ENCODE measurements at places on chromosomes 12 and 14.

GRCh38 chr12:121795034-121795968 lies 1.8 kb upstream of the RHOF start:
- DNase-seq = peak; percentile 73

DNA sequence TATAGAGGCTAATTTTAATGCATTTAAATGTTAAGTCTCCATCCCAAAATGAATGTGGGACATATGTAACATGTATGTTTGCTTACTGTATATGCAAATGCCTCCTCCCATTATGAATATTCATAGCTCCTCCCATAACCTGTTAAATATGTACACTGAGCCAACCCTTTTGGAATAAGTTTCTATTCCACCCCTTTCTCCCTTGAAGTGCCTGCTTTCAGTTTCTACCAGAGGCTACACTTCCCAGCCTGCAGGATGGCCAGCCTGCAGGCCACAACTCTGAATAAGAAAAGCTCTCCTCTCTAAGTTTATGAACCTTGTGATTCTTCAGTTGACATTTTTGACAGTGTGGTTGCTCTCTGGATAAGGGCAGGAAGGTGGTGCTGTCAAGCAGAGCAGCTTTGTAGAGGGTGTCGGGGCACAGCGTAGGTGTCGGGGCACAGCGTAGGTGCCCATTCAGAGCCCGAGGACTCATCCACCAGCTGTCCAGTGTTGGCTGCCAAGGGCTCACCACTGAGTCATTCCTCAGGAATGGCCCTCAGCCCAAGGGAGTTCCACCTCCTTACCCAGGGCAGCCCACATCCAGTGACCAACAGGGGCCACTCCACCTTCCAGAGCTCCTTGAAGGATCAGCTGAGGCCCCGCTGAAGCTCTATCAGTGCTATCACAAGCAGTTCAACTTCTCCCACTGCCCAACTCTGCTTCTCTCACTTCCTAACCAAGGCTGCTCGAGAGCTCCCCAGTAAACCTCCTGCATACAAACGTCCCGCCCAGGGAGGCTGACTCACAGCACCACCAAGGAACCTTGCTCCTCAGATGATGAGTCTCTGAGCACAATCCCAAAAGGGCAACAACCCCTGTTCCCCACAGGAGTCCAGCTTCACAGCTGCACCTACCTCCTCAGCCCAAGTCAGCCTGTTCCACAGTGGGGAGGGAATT lies 31.4 kb downstream of the VWF start:
- peak; percentile 92 for DNase-seq

- no peak for DNase-seq
Measured at GRCh38 chr14:106831322-106831720, 1304.9 kb downstream of the TMEM121 start.

- DNase-seq = peak; percentile 40
Measured at GRCh38 chr12:9039397-9039977, 50.1 kb downstream of the KLRG1 start.

- no peak for DNase-seq
Measured at GRCh38 chr14:87748558-87748957, 244.4 kb downstream of the GALC start.

GRCh38 chr12:65637150-65637549 lies 187.1 kb upstream of the HMGA2 start:
- no peak for DNase-seq

DNA sequence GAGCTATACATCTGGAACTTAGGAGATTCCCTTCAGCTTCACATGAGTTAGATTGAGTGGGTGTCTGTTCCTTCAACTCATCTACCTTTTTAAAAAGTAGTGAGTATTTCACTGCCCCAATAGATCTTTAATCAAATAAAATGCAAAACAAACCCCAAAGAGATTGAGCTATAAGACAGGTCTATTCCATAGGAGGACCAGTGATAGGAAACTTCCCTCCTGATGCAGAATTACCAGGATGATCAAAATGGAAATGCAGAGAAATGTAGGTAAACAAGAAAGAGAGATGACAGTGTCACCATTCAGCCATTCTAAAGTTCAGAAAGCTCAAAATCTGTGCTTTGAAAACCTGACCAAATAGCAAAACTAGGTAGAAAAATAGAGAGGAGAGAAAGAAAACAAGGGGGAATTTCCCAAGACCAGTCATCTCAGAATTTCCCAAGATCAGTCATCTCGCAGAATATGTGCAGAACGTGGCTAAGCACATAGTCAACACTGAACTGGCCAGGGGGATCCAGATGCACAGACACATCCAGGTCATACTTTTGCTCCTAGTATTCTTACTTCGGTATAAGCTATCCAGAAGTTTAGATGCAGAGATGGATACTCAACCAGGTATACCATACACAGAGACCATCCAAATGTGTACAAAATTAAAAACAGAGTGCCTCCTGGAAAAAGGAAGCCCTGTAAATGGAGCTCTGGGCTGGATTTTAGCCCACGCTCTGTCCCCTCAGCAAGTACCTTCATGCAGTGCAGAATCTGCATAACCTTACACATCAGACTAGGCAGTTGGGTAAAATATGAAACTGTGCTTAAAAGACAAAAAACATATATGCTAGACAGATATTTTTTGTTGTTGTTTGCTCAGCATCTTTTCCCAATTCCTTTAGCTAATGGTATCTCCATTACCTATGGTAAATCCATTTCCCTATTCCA lies 27.4 kb downstream of the SLC41A2 start:
- DNase-seq = peak; percentile 26

DNA sequence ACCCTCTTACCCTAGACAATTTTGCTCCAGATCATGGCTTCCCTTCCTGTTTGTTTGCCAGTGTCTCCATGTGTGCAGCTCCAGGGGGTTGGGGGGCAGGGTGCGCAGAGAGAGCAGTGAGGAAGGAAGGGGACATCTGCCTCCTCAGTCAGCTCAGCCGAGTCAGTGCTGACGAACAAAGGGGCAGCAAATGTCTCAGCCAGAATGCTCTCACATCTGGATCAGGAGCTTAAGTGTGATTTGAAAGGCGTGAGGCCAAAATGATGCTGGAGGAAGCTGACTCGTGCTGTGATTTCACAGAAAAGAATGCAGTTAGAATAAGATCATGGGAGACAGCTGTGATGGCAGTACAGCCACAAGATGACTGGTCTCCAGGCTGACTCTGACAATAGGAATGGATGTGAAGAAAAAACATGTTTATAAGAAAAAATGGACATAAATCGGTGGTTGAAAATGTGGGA lies 27.1 kb upstream of the CDK17 start:
- DNase-seq = peak; percentile 99

- no peak for DNase-seq
Measured at GRCh38 chr14:22059201-22059600, 385.6 kb upstream of the OR4E1 start.

DNA sequence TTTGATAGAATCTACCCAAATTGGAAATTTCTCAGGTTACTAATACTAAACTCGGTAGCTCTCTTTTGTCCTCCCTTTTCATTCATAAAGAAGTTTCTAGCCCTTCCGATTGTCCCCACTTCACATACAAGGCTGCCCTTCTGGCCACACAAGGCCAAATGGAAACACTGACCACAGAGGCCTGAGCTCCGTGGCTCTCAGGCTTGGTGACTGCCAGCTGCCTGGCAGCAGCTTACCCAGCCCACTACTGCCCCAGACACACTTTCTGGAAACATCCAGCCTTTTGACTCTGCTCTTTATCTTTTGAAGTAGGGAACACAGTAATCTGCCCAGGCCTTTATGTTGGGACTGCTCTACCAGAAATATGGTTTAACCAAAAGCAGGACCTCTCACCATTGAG lies 167.2 kb downstream of the GCH1 start:
- DNase-seq = no peak

- DNase-seq = no peak
Measured at GRCh38 chr14:20486684-20487395, 17.6 kb downstream of the PNP start.

GRCh38 chr14:100056431-100056830 lies 8.8 kb upstream of the EVL start:
- DNase-seq = no peak

- no peak for DNase-seq
Measured at GRCh38 chr14:24880689-24881088, 169.3 kb downstream of the STXBP6 start.

DNA sequence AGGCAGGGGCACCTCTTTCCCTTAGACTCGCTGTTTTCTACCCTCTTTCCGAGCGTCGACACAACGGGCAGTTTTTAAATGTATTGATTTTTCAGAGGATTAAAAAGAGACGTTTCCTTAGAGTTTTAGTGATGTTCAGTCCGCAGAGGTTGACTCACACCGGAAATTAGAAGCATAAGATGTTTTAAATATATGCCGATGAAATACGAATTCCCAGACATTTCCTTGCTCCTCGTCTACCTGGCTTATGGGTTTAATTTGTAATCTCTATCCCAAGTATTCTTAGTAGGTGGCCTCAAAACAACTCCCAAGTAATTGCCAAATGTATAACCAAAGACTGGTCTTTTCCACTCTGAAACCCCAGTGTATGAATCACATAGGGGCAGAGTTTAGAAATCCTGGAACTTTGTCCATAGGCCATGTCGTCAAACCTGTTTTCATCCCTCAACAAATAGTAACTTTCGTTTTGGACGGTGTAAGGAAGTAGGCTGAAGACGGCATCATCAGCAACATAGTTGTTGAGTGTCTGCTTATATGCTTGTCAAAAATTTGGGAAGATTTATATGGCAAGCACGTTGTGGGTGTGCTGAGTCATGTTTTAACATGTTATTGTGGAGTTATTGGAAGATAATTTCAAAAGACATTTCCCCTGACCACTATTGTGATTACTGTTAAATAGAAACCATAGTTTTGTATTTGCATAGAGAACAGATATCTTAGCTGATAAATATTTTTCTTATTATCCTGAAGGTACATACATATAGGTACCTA lies 824 bp downstream of the TBK1 start:
- DNase-seq = peak; percentile 62

DNA sequence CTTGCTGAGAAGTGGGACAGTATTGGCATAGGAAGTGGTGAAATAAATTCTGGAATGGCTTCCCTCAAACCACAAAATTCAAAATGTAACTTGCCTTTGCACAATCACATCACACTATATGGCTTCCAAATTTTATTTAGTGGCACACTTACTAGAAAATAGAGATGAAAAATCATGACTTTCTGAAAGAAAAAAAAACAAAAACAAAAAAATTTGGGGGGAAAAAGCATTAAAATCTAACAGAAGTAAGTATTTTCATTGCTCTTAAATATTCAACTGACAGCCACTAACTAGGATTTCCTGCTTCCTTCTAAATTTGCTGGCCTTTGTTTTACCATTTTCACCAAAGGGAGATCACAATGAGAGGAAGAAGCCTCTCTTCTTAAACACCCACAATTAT lies 23.0 kb downstream of the ATF7 start:
- no peak for DNase-seq

- no peak for DNase-seq
Measured at GRCh38 chr12:82300611-82301010, 57.6 kb downstream of the CCDC59 start.

- DNase-seq = no peak
Measured at GRCh38 chr12:51361161-51362016, 14.9 kb upstream of the CELA1 start.

DNA sequence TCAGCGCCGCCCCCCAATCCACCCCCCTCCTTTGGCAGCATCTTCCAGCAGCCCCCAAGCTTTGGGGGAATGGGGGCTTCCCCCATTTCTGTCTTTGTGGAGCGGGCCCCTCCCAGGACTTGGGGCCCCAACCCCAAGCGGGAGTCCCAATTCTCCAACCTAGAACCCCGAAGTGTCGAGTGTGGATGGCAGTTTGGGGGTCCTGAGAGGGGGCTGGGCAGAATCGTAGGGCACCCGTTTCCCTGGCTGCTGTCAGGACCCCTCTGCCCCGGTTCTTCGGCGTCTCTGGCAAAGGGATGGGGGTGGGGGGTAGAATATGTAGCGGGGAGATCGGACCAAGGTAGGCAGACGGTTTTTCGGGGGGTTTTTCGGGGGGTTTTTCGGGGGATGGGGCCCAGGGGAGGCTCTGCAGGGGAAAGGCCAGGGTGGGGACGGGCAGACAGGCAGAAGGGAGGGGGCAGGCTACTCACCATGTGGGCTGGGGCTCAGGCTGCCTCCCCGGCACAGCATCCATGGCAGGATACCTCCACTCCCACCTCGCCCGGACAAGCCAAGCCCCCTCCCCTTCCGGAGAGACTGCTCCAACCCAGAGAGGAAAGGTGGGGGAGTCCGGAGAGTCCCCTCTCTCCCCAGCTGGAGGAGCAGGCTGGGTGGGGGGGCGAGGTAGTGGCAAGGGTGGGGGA lies 739 bp downstream of the JPH4 start:
- no peak for DNase-seq

- DNase-seq = no peak
Measured at GRCh38 chr12:96375170-96375569, 25.1 kb downstream of the CDK17 start.

DNA sequence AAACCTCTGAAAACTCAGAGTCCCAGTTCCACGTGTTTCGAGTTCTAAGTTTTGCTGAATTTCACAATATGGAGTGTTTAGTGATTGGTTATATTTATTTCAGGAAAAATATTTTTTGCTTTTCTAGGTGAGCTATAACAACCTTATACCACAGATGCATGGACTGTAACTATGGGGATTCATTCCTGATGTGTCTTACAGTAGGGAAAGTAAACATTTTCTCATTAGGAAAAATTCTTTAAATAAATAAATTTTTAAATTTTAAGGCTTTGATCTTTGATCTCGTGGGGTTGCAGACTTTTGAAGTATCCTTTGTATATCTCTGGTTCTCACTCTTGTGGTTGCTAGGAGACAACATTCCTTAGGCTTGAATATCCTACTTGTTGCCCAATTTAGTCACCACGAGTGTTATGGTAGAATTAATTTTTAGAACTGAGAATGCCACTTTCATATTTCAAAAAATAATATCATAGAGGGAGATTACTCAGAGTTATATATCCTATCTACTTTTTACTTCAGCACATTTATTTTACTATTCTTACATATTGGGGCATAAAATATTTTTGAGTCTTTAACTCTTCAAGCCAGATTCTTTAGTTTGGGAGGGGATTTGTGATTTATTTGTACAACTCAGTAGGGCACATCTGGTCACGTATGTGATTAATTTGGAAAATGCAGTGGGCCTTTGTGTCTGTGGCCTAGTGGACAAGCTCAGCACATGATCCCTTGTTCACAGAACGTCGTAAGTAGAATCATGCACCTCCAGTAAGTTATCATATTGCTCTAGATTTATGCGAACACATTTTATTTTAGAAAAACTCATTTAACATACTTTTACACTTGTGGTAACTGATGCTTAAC lies 224.0 kb downstream of the TTC6 start:
- peak; percentile 18 for DNase-seq

- peak; percentile 26 for DNase-seq
Measured at GRCh38 chr12:127273626-127274025, 993.3 kb upstream of the TMEM132C start.

- peak; percentile 2 for DNase-seq
Measured at GRCh38 chr14:30621354-30621939, 672 bp upstream of the SCFD1 start.

- DNase-seq = peak; percentile 57
Measured at GRCh38 chr12:50533203-50533584, 28.4 kb downstream of the DIP2B start.

- no peak for DNase-seq
Measured at GRCh38 chr14:36659822-36660735, 1.6 kb upstream of the PAX9 start.

- DNase-seq = peak; percentile 3
Measured at GRCh38 chr14:103846543-103847450, 578 bp downstream of the PPP1R13B start.

- DNase-seq = no peak
Measured at GRCh38 chr14:104954746-104955395, 23.3 kb downstream of the AHNAK2 start.

- DNase-seq = no peak
Measured at GRCh38 chr12:122067966-122068365, 10.6 kb upstream of the MLXIP start.
